ENCODE measurements at places on chromosomes 6 and 20. TPM values are rescaled to one million over a fixed set of nuclear protein-coding genes. Genes with fewer than 3 reads are reported as not detected.

IBTK gene
- 62.8 TPM for total RNA-seq

MYLK2 gene
- under 0.01 TPM for total RNA-seq

RAD21L1 gene
- 0.14 TPM for total RNA-seq

TRIM15 gene
- not detected for total RNA-seq

COL12A1 gene
- total RNA-seq: 686 TPM

MAVS gene
- total RNA-seq: 16.9 TPM

LRRC1 gene
- 7.9 TPM for total RNA-seq

TPD52L1 gene
- total RNA-seq: 9.7 TPM

TMEM200A gene
- total RNA-seq: 35.3 TPM

GINM1 gene
- total RNA-seq: 69.1 TPM

DACT2 gene
- 0.85 TPM for total RNA-seq
